ENCODE measurements at places on chromosomes 2 and 18.
A peak's percentile ranks its signal among the peaks of the same experiment; 100 is the strongest.

DNA sequence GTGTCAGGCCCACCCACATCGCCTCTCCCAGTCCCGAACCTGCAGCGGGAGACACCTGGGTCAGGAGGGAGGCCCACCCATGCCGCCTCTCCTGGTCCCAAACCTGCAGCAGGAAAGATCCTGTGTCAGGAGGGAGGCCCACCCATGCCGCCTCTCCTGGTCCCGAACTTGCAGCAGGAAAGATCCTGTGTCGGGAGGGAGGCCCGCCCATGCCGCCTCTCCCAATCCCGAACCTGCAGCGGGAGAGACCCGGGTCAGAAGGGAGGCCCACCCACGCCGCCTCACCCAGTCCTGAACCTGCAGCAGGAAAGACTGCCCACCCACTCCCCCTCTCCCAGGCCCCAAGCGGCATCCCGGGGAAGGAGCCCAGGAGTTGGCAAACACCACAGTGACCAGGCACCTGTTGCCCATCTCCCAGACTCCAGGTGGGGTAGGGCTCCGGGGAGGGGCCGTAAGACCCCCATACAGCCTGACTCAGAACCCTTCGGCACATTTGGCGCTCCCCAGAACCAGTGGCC lies 7.8 kb downstream of the SLC66A2 start:
- DNase-seq, result no peak
- peaks cover 29% of the 10 kb centered on the region for H3K36me3 ChIP-seq
- no peaks in the 10 kb centered on the region for H3K27me3 ChIP-seq

GRCh38 chr2:15942711-15943345 lies 2.5 kb downstream of the MYCN start:
- no peak overlapping the region for H3K27ac ChIP-seq
- peak; percentile 13 for DNase-seq
- H3K36me3 ChIP-seq, result no peaks in the 10 kb centered on the region
- peak overlapping the region; percentile 55 for H3K4me3 ChIP-seq
- H3K27me3 ChIP-seq, result no peaks in the 10 kb centered on the region

GRCh38 chr2:197273485-197273884 lies 37.1 kb downstream of the ANKRD44 start:
- H3K27ac ChIP-seq, result no peak overlapping the region
- peaks cover 11% of the 10 kb centered on the region for H3K4me1 ChIP-seq
- DNase-seq, result no peak
- no peaks in the 10 kb centered on the region for H3K27me3 ChIP-seq
- no peak overlapping the region for H3K4me3 ChIP-seq
- H3K36me3 ChIP-seq, result no peaks in the 10 kb centered on the region

DNA sequence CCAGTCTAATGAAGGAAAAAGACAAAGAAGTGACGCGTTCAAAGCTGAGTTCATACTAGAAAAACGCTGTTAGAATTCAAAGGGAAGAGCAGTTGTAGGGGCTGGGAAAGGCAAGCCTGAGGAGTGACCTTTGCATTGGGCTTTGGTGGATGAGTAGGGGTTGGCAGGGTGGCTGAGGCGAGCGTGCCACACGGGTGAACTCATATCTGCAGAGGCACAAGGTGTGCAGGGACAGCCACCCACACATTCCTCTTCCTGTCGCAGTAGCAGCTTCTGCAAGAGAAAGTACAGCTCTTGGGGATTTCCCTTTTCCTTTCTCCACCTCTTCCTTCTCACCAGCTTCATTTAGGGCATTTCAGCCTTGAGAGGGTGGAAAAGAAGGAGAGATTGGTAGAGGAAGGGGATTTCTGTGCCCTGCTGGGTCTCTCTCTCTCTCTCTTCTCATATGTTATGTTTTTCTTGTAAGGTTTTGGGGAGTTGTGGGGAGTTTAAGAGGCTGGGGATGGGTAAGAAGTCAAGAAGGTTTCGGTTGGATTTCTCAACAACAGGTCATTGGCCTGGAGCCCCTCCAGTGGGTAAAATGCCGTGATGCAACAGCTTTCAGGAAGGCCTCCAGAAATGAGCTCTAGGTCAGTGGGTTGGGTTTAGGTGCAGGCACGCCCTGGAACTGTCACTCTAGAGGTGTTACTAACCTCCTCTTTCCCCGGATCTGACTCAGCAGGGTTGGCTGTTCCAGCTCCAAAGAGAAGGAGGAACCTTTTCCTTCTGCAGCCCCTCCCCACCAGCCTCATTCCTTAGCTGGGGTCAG lies 40.1 kb downstream of the ODC1 start:
- peaks cover 3% of the 10 kb centered on the region for H3K36me3 ChIP-seq
- no peak for DNase-seq
- no peak overlapping the region for H3K4me3 ChIP-seq
- H3K4me1 ChIP-seq, result peaks cover 16% of the 10 kb centered on the region
